ENCODE measurements at places on chromosomes 12 and 14.

GRCh38 chr14:39841088-39841487 is 408.9 kb upstream of the FBXO33 start:
- no peak for DNase-seq

DNA sequence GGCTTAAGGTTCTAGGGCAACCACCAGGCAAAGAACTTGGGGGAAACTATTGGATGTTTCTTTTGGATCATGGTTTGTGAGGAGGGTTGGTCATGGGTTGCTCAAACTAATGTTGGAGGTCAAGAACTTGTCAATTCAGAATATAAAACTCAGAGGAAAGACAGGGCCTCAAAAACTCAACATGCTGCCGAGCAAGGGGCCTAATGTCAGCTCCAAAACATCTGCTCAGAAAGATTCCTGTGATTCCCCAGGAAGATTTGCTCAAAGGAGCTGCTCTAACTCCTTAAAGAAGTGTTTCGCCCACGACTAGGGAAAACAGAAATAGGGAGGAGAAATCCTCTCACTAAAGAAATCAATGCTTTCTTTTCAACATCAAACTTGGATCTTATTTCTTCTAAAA is 3.7 kb upstream of the IGF1 start:
- DNase-seq, result no peak

DNA sequence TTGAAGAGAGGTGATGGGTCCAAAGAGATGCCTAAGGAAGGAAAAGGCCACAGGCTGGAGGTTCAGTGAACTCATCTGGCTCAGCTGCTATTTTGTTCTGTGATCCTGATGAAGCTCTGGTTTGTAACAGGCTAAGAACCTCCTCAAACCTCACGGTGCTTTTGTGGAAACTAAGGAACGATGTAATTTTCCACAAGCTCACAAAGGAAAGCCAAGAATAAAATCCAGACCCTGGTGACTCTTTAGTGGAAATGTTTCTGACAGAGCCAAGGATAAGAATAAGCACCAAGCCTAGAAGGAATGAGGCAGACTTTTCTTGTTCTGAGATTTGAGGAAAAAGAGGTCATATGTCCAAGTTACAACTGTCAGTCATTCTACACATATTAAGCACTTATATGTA is 93.6 kb downstream of the SLC24A4 start:
- DNase-seq, result no peak

DNA sequence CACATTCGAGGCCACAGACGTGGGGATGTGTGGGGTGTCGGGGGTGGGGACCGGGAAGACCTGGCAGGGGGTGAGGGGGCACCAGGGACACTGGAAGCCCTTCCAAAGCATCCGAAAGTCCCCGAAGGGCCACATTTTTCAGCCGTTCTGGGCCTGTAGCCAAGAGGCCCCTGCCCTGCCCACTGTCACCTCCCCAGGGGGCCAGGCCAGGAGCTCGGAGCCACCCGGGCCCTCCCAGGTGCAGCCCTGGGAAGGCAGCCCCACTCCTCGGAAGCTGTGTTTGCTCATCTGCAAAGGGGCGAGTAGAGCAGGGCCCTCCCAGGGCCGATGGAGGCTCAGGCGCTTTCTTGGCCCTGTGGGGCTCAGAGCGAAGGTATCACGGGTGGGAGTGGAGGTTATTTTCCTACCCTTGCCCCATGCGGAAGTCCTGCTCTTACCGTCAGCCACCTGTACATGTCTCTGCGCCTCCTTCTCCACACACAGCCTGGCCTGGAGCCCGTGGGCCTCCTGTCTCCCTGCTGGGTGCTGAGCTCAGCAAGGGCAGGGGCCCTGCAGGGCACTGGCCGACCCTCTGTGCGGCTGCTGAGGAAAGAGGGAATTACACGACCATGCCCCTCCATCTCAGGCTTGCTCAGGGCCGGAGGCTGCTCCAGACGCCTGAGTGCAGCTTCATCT is 27.2 kb downstream of the NOC4L start:
- no peak for DNase-seq

GRCh38 chr14:79248126-79248525 is 963.2 kb downstream of the DIO2 start:
- no peak for DNase-seq

DNA sequence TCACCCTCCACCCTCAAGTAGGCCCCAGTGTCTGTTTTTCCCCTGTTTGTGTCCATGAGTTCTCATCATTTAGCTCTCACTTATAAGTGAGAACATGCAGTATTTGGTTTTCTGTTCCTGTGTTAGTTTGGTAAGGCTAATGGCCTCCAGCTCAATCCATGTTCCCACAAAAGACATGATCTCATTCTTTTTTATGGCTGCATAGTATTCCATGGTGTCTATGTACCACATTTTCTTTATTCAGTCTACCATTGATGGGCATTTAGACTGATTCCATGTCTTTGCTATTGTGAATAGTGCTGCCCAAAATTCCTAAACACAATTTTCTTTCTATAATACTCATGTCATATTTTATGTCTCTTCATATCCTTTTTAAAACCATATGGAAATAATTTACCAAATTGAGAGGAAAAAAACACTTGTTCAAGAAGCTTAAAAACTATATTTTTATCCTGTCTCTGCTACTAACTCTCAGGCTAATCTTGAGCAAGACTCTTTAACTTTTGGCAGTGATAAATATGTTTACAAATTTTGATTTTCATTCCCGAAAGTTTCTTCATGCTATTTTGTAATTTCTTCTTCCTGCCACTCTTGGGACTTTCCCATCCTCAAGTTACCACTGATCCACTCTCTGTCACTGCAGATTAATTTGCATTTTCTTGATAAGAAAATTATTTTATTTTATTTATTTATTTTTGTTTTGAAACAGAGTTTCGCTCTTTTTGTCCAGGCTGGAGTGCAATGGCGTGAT is 28.0 kb upstream of the OSBPL8 start:
- DNase-seq, result no peak

DNA sequence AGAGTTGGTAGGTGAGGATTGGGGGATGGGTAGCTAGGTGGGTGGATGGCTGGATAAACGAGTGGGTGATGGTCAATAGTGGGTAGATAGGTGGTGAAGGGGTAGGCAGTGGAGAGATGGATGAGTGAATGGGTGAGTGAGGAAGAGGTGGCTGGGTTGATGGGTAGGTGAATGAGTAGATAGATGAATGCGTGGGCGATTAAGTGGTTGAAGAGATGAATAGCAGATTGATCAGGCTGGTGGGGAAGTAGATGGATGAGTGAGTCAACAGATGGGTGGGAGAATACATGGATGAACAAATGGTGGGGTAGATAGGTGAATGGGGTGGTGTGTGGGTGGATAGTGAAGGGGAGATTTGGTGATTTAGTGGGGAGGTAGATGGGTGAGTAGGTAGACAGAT is 51.1 kb downstream of the SYNE3 start:
- DNase-seq, result no peak

DNA sequence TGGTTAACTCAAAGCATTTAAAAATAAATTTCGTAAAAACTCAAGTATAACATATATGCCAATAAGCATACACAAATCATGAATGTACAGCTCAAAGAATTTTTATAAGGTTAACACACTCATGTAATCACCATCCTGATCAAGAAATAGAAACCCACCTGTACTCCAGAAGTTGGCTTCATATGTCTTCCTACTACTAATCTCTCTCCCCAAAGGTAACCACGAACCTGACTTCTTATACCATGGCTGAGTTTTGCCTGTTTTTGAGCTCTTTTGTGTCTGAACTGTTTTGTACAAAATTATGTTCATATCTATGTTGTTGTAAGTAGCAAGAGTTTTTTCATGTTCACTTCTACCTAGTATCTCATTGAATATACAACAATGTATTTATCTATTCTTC is 18.7 kb downstream of the DUSP16 start:
- DNase-seq, result no peak

GRCh38 chr12:47222520-47223030 is 142.8 kb upstream of the AMIGO2 start:
- DNase-seq, result no peak

GRCh38 chr12:52350786-52351185 is 16.5 kb downstream of the KRT85 start:
- DNase-seq, result no peak

DNA sequence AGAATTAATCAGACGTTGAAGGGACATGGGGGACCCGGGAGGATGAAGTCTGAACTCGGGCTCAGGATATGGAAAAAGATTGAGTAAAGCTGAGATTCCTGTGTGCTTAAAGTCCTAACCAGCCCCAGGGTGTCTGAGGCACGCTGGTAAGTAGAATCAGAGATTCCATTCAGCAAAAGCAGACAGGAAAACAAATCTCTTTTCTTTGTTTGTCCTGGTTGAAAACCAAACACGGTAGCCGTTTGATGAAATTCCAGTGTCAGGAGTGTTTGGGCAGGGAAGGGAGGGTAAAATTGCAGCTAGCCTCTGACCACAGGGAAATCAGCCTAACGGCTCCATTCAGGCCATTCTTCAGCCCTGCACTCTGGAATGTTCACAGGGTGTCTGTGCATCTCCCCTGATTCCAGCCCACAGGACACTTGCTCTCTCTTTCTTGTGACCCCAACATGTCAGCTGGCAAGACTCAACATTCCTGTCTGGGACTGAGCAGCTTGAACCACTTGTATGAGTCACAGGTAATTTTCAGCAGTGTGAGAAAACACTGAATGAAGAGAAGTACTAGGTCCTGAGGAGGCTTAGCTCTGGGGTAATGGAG is 31.0 kb downstream of the NINJ2 start:
- no peak for DNase-seq

DNA sequence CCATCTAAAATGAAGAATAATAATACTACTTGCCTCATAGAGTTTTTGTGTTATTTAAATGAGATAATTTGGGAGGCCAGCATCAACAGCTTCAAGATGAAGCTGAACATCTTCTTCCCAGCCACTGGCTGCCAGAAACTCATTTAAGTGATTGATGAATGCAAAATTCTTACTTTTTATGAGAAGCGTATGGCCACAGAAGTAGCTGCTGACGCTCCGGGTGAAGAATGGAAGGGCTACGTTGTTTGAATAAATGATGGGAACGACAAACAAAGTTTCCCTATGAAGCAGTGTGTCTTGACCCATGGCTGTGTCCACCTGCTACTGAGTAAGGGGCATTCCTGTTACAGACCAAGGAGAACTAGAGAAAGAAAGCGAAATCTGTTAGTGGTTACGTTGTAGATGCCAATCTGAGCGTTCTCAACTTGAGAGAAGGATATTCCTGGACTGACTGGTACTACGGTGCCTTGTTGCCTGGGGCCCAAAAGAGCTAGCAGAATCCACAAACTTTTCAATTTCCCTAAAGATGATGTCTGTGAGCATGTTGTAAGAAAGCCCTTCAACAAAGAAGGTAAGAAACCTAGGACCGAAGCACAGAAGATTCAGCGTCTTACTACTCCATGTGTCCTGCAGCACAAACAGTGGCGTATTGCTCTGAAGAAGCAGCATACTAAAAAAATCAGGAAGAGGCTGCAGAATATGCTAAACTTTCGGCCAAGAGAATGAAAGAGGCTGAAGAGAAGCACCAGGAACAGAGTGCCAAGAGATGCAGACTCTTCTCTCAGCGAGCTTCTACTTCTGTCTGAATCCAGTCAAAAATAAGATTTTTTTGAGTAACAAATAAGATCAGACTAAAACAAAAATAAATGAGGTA is 100.0 kb upstream of the LRIG3 start:
- DNase-seq, result no peak
